NCI-H1694 treated with DMSO at 0.1 percent for 48 hours (cell line): ENCODE measurements at places on chromosomes 11 and 22.

GRCh38 chr11:113162592-113162962 lies 151.8 kb upstream of the TTC12 start:
- DNase-seq = no peak

DNA sequence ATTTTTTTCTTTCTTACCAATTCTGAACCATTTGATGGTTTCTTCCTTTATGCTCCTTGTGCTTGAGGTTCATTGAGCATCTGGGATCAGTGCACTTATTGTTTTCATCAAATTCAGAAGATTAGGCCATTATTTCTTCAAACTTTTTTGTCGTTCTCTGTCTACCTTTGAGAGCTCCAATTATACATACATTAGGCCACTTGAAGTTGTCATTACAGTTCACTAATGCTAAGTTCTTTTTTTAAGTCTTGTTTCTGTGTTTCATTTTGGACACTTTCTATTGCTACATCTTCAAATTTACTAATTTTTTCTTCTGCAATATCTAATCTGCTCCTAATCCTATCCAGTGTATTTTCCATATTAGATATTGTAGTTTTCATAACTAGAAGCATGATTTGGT lies 40.8 kb downstream of the CDPF1 start:
- DNase-seq = no peak

DNA sequence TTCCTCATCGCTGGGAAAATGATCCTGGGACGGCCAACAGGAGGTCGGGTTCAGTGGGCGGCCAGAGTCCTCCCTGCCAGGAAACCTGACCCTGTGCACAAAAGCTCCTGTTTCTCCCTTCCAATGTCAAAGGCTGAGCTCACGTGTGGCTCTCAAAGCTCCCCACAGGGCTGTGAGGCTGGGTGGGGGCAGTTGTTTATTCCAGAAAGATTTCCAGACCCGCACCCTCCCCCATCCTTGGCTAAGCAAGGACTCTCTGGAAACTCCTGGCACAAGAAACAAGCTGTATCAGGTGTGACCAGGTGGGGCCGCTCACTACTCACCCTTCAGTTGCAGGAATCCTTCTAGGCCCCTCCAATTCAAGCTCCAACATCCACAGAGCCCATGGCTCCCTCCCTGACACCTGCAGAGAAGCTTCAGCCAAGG lies 131.9 kb downstream of the SHANK2 start:
- DNase-seq = peak; percentile 50

DNA sequence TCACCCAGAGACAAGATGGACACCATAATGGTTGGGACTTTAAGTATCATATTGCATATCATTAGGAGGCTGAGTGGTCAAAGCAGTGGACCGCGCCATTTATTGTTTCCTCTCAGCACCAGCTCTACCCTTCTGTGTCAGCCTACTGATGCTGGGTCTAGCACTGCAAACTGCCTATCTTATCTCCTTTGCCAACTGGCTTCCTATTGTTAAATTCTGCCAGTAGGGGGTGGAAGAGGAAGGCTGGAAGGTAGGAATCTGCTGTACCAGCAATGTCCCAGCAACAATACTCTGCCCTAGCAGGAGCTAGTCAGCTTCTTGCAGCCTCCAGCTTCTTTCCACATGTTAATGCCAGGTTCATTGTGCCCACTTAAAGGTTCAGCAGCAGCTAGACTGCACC lies 367.1 kb upstream of the PDGFD start:
- DNase-seq = no peak

DNA sequence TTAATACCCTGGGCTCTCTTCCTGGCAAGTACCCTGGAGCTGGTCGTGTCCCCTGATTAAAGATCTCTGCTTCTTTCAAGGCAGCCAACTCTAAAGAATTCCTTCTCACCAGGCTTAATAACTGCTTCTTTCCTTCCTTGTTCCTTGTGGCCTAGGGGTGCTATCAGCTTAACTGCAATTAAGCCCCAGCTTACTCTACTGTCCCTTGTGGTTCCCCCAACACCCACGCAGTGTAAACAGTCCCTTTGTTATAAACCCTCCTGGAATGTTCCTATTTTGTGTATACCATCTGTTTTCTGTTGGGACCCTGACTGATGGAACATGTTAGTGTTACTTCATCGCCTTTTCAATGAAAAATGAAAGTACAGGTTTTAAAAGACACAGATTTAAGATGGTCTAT lies 126.4 kb upstream of the KIRREL3 start:
- no peak for DNase-seq

- DNase-seq = no peak
Measured at GRCh38 chr11:121212536-121213361, 79.8 kb upstream of the SC5D start.

DNA sequence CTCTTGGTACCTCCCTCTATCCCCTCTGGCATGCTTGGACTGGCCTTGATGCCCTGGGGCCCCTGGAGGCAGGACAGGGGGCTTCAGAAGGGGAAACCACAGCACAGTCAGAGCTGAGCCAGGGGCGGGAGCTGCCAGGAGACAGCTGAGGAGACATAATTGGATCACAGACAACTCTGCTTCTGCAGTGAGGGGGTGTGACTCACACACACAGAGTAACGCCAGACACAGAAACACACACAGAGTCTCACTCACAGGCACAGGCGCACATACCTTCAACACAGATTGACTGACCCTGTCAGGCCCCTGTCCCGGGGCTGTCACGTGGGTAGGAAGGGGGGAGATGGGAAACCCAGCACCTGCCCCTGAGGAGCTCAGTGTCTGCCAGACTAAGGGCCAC lies 20.6 kb downstream of the STARD10 start:
- peak; percentile 37 for DNase-seq

- no peak for DNase-seq
Measured at GRCh38 chr11:77656362-77656761, 18.8 kb upstream of the CLNS1A start.

DNA sequence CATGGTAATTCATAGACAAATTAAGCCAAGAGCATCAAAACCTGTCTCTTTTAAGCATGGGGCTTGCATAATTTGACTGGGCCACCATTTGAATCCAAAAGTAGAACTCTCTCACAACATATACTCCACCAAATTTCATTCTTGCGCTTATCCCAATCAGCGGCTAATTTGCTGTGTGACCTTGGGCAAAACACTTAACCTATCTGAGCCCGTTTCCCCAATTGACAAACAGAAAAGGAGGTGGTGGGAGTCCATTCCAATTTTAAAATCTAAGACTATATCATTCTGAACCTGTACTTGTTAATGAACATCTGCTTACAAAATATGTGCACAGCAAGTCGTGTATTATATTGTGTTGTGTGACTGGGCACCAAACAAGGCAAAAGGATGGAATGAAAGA lies 338.1 kb upstream of the NARS2 start:
- no peak for DNase-seq

DNA sequence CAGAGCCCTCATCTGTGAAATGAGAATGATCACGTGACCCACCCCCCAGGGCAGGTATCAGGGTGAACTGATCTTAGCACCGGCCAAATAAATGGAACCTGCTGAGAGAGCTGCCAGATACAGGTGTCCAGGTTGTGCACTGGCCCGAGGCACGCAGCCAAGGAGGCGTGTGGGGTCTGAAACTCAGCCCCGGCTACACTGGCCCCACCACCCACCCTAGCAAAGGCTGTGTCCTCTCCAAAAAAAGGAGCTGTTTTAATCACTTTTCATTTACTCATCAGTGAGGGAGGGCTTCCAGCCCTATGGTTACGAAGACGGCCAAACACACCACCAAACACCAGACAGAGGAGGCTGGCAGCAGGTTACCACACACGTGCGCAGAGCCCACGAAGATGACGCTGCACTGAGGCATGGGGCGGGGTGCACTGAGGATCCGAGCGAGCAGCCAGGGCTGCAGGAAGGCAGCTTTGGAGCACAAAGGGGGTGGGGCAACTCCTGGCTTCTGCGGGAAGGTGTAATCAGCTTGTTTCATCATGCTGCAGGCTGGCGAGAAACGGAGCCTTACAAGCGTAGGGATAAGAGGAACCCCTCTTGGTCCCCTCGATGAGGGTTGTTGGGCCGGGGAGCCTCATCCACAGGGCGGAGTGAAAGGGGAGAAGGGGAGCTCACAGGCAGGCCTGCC lies 19.5 kb upstream of the SLC22A12 start:
- no peak for DNase-seq

DNA sequence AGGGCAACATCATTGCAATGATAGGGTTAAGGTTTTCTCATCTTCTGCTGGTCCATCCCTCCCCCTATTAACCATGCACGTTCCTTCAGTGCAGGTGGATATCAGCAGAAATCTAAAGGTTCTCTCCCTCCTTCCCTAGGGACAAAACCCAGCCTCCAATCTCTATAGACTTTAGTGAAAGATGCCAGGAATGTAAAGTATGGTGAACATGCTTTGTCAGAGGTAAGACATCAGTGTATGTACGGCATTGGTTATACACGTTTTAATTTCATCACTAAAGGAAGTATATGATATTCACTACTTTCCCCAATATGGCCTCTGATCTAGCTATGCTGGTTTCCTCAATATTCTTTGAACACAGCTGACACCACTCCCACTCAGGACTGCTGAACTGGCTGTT lies 81.2 kb upstream of the LDLRAD3 start:
- DNase-seq = no peak

GRCh38 chr22:44120314-44120704 lies 60.4 kb upstream of the PARVG start:
- DNase-seq = no peak

DNA sequence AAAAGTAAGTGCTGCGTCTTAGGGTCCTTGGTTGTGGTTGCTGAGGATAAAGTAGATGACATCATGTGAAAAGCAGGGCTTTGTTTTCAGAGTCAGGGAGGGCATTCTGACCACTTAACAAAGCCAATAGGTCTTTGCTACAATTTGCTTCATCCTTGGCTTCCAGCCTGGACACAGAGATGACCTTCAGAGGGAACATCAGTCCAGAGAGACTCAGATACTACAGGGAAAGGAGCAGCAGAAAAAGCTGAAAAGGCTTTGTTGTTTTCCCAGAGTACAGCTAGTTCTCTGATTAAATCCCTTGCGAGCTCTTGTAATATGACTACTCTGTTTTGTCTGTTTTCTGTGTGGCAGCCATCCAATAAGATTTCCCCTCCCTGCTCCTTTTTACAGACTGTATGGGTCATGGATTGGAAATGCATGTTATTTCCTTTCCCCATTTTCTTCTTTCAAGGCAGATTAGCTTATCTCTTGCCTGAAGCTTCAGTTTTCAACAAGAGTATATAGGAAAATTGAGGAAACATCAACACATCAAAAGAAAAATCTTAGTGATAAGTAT lies 31.9 kb downstream of the ATG13 start:
- DNase-seq = no peak

GRCh38 chr11:9148035-9148434 lies 56.6 kb upstream of the SCUBE2 start:
- DNase-seq = no peak

DNA sequence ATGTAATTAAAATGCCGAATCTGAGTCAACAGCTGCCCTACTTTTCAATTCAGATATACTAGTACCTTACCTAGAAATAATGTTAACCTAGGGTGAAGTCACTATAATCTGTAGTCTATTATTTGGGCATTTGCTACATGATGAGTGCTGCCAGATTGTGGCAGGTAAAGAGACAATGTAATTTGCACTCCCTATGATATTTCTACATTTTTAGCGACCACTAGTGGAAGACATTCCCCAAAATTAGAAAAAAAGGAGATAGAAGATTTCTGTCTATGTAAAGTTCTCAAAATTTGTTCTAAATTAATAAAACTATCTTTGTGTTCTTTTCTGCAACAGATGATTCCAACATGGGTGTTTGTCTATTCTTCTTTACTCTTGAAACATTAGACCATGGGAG lies 14.1 kb downstream of the MS4A1 start:
- DNase-seq = no peak

DNA sequence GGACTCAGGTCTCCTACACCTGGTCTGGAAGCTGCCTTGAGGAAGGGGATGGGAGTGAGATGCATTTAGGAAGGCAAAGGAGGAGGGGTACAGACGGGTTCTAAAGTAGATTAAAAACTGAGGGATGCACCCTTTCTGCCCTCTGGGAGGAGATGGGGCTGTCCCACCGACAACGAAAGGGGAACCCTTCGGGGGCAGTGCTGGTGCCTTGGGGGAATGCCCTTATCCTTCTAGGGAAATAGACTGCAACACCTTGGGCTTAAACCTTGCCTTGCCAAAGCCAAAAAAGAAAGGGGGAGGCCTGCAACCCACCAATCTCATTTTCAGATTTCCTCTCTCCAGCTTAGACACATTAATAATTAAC lies 89.8 kb downstream of the PLEKHA7 start:
- DNase-seq = no peak

DNA sequence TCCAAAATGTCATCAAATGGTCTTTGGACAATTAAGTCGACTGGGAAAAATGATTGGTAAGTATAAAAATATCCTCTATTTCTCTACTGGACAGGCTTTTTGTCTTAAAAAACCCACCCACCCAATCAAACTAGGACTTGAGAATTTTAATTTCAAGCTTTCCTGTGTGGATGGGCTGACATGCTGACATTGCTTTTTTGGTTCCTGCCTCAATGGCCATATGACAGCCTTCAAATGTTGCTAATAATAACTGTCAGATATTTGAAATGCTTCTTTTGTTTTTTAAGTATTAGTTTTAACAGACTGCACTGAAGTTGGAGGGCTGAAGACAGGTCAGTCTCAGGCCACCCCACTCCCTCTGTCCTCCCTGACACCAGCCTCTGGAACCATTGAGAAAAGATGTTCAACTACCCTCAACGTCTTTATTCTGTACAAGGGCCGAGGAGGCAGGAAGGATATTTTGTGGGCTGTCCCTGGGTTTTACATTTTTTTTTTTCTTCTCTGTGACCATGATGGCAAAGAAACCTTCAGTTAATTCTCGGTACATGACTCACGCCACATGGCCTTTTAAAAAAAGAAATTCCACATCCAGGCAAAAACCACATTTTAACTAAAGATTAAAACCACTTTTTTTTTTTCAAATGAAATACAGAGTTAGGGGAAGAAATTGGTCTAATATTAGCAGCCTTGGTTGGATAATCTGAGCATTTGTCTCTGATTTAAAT lies 130.4 kb downstream of the SLC1A2 start:
- DNase-seq = no peak

DNA sequence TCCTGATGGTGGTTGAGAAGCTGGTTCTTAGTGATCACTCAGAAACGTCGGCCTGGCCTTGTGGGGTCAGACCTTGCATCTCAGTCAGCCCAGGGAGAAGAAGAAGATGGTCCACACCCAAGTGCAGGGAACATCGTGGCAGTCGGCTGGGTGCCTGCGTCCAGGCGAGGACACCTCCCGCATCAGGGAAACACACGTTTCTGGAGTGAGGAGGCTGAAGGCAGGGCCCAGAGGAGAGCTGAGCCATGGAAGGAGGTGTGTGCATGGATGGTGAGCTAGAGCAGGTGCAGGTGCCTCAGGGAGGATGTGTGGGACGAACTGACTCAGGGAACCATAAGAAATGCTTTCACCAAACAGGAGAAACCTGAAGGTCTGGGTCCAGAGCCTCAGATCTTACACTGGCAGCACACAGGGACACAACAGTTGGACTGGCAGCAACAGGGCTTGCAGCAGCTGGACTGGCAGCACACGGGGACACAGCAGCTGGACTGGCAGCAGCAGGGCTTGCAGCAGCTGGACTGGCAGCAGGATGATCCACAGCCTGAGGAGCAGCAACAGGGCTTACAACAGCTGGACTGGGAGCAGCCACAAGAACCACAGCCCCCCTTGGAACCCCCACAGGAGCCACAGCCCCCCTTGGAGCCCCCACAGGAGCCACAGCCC lies 632 bp downstream of the KRTAP5-2 start:
- no peak for DNase-seq

- no peak for DNase-seq
Measured at GRCh38 chr11:131534611-131535010, 164.2 kb downstream of the NTM start.
